ENCODE measurements at places on chromosomes 11 and 22.

DNA sequence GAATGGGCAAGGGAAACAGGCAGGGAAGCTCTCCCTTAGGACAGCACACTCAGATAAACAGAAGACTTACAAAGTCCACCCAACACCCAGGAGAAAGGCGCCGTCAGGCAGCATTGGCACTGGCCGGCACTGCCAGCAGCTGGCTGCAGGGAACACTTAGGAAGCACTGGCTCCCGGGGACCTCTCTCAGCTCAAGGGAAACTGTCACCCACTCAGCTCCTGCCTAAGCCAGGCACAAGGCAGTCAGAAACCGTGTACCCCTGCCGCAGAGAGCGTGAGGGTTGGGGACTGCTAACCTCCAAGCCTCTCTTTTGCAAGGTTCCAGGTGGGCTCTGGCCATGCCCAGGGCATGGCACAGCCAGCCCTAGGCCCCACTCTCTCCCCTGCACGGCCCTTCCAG, 64.7 kb downstream of the DGCR2 start:
- DNase-seq = no peak

- DNase-seq = no peak
These were observed 62.4 kb downstream of the CRYBB2 start for GRCh38 chr22:25281675-25282345.

DNA sequence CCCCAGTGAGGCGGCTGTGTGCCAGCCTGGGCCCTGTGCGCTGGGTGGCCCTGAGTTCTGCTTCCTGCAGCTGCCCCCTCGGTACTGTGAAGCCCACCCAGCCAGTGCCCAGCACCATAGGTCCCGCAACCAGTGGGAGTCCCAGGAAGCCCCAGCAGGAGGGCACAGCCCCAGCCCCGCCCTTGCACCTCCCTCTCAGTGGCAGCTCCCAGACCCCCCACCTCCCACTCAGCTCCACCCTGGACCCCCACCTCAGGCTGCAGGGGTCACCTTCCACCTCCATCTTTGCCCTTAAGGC, 30.9 kb downstream of the MOB2 start:
- no peak for DNase-seq

DNA sequence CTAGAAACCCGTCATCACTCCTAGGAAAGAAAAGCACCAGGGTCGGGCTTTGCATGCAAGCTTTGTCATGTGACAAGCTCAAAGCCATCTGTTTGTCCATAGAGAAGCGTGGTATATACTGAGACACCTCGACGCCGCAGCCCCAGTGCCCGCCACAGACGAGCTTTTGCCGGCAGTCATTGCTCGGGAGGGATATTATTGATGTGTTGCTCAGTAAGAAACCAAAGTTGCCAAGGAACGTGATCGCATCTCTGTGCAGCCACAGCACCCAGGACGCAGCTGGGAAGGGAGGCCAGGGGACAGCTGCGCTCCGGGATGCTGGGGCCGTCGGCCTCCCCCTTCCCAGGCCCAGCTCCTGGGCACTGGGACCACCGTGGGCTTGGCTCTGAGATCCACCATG, 89.5 kb upstream of the KCNQ1OT1 start:
- peak; percentile 20 for DNase-seq

GRCh38 chr22:35648066-35649025, at the start of gene APOL6:
APOL6 (plus strand) TSS chr22:35648446; CDS start chr22:35656426, 7,980 bp downstream.
- no peak for DNase-seq

DNA sequence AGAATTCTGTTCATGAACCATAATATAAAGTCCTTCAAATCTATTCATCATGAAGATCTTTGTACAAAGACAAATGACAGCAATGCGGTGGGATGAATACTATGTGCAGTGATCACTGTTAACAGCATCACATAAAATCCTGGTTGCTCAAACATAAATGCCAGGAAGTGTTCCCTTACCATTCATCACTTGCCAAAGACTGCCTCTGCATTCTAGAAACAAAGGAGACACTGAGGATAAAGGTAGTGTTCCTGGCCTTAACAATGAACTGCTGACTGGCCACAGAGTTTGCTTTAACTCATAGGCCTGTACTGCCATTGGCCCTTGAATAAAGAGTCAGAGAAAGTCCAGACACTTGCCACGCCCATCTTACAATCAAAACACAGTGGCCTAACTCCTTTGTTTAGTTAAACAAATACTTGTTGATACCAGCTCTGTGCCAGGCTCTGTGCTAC, 29.5 kb downstream of the C2CD3 start:
- DNase-seq = no peak

DNA sequence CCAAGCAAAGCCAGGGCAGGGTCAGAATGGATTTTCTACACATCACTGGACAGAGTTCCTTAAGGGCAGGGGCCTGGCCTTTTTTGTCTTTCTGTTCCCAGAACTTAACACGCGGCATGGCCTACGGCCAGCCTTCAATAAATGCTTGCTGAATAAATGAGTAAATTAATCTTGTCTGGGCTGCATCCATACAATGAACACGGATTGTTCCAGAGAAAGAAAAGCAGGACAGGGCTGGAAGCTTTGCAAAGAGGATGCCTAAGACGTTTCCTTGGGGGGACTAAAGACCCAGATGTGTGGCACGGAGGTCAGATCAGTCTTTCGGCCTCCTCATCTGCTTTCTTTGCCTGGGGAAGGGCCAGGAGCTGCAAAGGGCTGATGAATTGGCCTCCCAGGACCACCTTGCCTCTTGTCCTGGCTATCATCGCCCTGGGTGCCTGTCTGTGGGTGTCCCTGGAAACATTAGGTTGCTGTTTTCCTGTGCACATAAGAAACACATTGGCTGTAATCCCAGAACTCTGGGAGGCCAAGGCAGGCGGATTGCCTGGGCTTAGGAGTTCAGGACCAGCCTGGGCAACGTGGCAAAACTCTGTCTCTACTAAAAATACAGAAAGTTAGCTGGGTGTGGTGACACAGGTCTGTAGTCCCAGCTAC, 20.8 kb upstream of the RFPL3 start:
- DNase-seq = peak; percentile 48

DNA sequence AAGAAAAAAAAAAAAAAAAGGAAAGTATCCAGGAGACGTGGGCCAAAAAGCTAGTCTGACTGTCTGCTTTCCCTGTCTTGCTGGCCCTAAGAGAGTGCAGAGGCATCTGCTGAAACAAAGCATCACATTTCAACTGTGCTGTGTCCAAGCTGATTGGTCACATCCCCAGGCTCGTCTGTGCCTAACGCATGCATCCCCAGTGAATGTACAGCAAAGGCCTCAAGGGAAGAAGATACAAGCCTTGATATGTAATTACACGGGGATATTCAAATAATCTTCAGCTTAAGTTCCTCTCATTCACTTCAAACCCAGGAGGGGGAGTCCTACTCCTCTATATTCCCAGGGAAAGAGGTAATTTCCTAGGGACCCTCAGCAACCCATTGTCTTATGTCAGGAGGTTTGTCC, 5.4 kb upstream of the SORL1 start:
- DNase-seq = peak; percentile 61

DNA sequence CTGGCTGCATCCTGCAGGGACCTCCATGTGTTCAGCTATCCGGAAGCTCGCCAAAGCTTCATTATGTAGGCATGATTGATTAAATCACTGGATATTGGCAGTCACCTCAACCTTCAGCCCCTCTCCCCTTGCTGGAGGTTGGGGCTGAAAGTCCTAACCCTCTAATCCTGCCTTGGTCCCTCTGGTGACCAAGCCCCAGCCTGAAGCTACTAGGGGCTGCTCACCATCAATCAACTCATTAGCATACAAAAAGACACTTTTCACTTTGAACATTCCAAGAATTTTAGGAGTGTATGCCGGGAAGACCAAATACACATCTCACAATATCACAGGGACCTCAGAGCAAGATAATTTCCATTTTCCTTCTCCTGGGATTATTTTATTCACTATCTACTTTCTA, 38.8 kb upstream of the TPBGL start:
- no peak for DNase-seq

GRCh38 chr11:86782742-86783141, 17.6 kb upstream of the PRSS23 start:
- DNase-seq = no peak

GRCh38 chr11:33668951-33669596, 31.6 kb downstream of the C11orf91 start:
- no peak for DNase-seq

GRCh38 chr22:49025791-49026493, 801.7 kb downstream of the BRD1 start:
- no peak for DNase-seq

DNA sequence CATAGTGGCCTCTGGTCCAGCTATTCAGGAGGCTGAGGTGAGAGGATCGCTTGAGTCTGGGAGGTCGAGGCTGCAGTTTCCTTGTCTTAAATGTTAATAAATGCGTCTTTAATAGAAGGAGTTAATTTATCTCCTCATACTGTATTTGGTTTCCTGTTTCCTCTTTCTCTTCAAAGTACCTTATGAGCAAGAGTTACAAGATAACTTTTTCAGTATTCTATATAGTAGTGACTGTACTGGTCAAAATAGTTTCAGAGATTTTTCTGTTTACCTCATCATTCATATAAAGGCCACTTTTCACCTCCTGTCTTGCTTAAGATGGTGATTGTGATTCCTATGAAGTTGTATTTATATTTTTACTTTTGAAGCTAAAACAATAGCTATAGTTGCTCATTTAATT, 50.9 kb downstream of the MCAM start:
- DNase-seq = no peak

- DNase-seq = no peak
These were observed 37.8 kb downstream of the GGTLC2 start for GRCh38 chr22:22682196-22682595.

- DNase-seq = no peak
These were observed 10.5 kb upstream of the FLRT1 start for GRCh38 chr11:64025205-64025604.

GRCh38 chr11:123408619-123409455, 21.2 kb upstream of the GRAMD1B start:
- no peak for DNase-seq

DNA sequence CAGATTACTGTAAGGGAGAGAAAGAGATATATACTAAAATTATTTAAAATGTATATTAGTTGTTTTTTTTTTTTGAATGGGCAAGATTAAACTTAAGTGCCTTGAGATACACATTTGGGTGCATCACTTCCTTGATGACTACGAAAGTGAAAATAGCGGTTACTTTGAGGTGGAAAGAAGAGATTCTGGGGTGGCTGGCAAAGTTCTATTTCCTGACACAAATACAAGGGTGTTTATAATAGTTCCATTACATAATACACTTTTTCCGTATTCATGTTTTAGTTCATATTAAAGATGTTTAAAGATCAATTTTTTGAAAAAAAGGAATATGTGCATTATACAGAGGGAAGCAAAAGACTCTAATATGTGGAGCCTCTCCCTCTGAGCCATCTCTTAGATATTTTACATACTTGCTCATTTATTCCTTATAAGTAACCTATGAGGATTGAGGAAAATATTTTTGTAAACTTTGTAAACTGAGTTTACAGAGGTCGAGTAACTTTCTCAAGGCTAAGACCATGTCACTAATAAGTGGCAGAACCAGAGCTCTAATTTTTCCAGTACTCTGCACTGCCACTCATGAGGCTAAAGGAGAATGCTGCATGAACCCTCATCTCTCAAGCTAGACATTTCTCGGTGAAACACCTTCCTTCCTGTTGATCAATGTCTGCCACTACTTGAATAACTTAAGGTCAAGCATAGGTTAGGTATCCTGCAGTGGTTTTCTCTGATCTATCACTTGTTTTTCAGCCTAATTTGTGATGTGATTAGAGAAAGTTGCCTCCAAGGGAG, 58.6 kb downstream of the DDIAS start:
- DNase-seq = no peak

GRCh38 chr11:128872094-128872493, 5.0 kb upstream of the KCNJ1 start:
- DNase-seq = no peak

GRCh38 chr11:43267856-43268580, 43.8 kb upstream of the API5 start:
- DNase-seq = peak; percentile 57

GRCh38 chr22:40107851-40108378, 69.8 kb upstream of the TNRC6B start:
- DNase-seq = peak; percentile 51

- DNase-seq = peak; percentile 95
These were observed 11.5 kb downstream of the C1QTNF6 start for GRCh38 chr22:37176464-37177061.

- DNase-seq = no peak
These were observed 33.8 kb upstream of the CD82 start for GRCh38 chr11:44531636-44532035.

- no peak for DNase-seq
These were observed 3.1 kb upstream of the TMA7B start for GRCh38 chr22:39956932-39957664.

- no peak for DNase-seq
These were observed 17.0 kb upstream of the PSMA1 start for GRCh38 chr11:14537134-14537599.

DNA sequence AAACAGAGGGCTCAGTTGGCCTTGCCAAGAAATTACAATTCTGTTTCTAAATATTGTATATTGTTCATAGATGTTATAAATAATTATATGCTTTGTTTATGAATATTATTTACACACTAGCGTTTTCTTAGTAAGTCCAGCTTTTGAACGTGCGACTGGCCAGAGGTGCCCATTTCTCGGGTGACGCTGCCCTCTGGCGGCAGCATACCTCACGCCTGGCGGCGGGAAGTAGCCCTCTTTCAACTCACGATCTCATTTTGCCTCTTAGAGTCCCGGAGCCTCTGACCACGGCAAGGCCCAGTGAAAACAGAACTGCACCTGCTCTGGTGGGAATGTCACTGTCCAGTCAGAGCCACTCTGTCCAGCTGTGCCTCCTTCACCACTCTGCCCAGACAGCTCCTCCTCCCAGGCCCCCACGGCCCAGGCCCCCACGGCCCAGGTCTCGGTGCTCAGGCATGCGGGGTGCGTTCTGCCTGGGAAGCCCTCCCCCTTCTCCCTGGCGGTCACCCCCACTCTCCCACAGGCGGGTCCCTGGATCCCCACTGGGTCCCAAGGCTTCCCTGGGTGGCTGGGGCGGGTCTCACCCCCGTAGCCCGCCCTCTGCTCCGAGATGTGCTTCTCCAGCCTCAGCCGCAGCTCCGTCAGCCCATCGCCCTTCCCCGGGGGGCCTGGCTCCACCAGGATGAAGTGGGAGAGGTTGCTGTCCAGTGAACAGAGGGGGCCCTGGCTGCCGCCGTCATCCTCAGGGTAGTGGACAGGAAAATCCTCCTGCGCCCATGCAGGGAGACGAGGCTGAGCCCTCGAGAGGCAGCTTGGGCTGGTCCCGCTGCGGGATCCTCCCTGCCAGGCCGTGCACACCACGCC, 19.3 kb downstream of the TSSC4 start:
- DNase-seq = peak; percentile 81

GRCh38 chr11:57751676-57752253, at the start of gene BTBD18:
BTBD18 (minus strand) TSS chr11:57751819; CDS start chr11:57751188, 631 bp downstream.
- DNase-seq = no peak

GRCh38 chr11:59545179-59546020, 34.1 kb downstream of the OR4D9 start:
- no peak for DNase-seq

GRCh38 chr11:2558861-2559526, 114.2 kb downstream of the KCNQ1 start:
- peak; percentile 27 for DNase-seq

GRCh38 chr11:119737366-119738058, 8.5 kb upstream of the NECTIN1 start:
- DNase-seq = no peak

- no peak for DNase-seq
These were observed 1654.6 kb upstream of the RAG2 start for GRCh38 chr11:38252620-38253019.

GRCh38 chr22:38429499-38430068, 25.4 kb downstream of the KCNJ4 start:
- DNase-seq = peak; percentile 58

GRCh38 chr11:126282736-126283591, at the start of gene TIRAP:
TIRAP (plus strand) TSS chr11:126283093; CDS start chr11:126290895, 7,802 bp downstream.
- peak; percentile 81 for DNase-seq

- DNase-seq = no peak
These were observed at the start of gene GLYAT for GRCh38 chr11:58731819-58732218. GLYAT (minus strand) TSS chr11:58731943; CDS start chr11:58724496, 7,447 bp downstream.
